ENCODE measurements at places on chromosomes 5 and 9.

DNA sequence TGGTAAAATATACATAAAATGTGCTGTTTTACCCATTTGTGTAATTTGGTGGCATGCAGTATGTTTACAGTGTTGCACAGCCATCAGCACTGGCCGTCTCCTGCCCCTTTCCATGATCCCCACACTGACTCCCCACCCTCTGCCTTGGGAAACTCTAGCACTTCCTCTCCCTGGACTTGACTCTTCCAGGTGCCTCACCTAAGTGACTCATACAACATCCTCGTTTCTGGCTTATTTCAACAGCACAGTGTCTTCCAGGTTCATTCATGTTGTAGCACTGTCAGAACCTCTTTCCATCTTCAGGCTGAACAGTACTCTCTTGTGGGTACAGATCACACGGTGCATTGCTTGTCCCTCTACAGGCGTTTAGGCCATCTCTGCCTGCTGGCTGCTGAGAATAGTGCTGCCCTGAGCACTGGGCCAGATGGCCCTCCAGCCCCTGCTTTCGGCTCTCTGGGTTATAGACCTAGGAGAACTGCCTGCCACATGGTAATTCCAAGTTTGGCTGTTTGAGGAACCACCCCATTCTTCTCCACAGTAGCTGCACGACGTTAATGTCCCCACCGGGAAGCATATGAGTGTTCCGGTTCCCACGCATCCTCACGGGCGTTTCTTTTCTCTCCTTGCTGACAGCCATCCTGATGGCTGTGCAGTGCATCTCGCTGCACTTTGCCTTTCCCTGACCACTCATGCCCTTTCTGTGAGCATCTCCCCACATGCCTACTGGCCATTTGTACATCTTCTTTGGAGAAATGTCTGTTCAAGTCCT is 211.8 kb downstream of the FANCC start:
- DNase-seq: no peak

GRCh38 chr5:180580681-180581080 is 10.6 kb downstream of the SCGB3A1 start:
- no peak for DNase-seq

DNA sequence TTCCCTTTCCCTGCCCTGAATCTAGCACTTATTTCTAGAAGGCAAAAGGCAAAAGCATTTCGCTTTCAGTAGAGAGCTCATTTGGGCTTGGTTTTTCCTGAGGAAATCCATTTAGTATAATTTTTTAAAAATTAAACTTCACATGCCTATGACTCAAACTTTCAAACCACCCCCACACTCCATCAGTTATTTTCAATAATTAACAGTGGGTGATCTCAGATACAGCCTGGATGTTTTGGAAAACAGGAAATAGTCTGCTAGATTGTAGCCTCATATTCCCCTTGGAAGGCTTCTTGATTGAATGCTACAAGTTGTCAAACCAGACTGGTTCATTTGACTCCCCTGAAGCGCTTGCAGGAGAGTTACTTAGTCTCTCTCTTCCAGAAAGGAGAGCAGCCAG is 40.6 kb downstream of the SEMA5A start:
- DNase-seq: no peak

DNA sequence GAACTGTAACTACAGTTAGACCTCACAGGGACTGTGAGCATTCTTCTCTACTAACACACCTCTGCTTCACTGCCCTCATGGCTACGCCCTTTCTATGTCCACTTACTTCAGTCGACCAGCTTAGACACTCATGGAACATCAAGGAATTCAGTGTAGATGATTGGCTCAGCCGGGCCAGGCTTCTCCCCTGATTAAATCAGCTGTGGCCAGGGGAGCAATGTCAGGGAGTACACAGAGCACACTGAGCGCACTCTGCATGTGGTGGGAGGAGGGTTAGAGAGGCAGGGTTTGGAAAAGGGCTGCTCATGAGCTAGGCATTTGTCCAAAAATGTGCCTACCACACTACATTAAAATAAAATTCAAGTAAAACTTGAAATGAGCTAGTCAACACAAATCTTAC is 400.5 kb downstream of the ARRDC3 start:
- no peak for DNase-seq

GRCh38 chr5:1107167-1108022 is 4.5 kb downstream of the SLC12A7 start:
- DNase-seq: no peak

- DNase-seq: no peak
Observed at GRCh38 chr5:16245249-16245648, 65.7 kb upstream of the MARCHF11 start.

- no peak for DNase-seq
Observed at GRCh38 chr5:33306758-33307157, 134.0 kb upstream of the TARS1 start.

- DNase-seq: no peak
Observed at GRCh38 chr5:98936948-98937715, 8.3 kb upstream of the CHD1 start.

- DNase-seq: no peak
Observed at GRCh38 chr5:103724271-103724670, 161.7 kb upstream of the NUDT12 start.

GRCh38 chr9:90569511-90569910 is 73.1 kb downstream of the DIRAS2 start:
- DNase-seq: no peak

DNA sequence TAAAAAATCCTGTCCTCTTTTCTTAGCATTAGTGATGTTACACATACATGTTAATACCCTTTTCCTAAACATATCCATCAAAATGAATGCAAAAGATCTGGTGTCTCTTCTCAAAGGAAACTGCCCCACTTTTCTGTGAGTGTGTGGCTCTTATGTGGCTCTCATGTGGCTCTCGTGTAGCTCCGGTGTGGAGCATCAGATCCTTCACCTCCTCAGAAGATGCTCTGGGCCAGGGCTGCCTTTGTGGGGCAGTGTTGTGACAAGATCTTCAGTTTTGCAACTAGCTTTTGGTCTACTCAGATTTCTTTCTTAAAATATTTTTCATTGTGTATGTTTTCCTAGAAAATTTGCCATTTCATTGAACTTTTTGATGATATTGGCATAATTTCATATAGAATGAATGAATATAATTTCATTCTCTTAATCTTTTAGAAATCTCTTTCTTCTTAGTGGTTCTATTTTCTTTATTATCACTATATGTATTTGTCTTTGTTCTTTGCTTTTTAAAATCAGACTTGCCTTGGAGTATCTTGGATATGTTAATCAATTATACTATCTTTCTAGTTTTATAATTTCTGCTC is 19.4 kb downstream of the GARNL3 start:
- DNase-seq: no peak

DNA sequence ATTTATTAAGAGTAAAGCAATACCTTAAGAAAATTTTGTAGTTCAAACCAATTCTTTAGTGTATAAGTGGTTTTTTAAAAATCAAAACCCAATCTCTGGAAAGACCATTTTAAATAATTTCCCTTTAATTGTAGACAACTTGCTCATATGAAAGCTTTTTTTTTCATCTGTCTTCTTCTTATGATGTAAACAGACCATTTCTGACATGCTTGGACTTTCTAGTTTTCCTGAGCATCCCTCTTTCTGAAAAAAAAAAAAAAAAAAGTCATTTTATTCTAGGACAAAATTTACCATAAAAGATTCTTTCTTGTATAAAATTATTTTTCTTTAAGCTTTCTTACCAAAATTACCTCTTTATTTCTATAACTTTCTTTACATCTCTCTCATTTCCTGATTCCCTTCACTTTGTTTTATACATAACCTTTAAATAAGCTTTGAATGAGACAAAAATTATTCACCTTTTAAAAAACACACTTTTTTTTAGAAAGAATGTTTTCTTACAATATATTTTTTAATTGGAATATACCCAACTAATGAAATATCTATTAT is 67.5 kb downstream of the COL15A1 start:
- DNase-seq: no peak

GRCh38 chr5:101009758-101010519 is 106.9 kb upstream of the ST8SIA4 start:
- no peak for DNase-seq

DNA sequence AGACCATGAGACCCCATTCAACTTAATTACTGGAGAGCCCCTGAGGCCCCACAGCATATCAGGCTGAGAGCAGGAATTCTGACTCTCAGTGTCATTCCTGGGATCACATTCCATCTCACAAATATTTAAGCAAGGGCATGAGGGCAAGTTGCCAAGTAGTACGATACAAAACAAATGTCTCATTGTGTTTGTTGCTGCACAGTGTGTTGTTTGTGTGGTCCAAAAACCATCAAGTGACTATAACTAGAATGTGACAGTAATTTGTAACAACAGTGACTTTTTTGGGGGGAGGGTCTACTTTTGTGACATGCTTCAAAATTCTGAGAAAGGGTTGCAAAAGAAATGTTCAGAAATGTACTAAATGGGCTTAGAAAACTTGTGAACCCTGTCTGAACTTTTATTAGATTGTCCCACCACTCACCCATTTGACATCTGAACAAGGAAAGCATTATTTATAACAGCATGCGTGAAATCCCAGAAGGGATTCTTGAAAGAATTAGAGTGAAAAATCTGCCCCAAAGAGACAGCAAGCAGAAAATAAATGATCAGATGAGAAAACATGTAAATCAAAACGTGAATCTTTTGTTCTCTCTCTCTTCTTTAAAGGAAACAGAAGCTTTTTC is 347.0 kb downstream of the NTRK2 start:
- no peak for DNase-seq

- no peak for DNase-seq
Observed at GRCh38 chr5:105878402-105878801, 1792.3 kb downstream of the EFNA5 start.

DNA sequence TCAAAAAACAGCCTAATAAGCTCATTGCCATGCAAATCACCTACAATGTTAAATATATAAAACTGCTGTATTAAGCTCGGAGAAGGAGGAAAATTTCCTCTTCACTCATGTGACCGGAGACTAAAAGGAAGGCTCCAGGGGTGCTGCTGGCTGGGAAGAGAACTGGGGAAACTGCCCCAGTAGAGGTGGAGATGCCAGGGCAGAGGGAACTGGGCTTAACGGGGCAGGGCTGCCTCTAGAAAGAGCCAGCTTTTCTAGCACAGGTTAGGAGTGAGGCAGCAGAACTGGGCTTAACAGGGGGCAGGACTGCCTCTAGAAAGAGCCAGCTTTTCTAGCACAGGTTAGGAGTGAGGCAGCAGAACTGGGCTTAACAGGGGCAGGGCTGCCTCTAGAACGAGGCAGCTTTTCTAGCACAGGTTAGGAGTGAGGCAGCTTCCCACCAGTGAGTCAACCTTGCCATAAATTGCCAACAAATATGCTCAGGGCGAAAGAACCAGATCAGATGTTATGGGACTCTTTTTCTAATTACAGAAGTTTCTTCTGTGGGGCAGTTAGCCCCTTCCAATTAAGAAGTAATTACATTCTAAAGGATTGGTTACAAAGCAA is 115.3 kb downstream of the FANCC start:
- DNase-seq: no peak

GRCh38 chr5:158273035-158273434 is 414.1 kb upstream of the CLINT1 start:
- peak; percentile 49 for DNase-seq

DNA sequence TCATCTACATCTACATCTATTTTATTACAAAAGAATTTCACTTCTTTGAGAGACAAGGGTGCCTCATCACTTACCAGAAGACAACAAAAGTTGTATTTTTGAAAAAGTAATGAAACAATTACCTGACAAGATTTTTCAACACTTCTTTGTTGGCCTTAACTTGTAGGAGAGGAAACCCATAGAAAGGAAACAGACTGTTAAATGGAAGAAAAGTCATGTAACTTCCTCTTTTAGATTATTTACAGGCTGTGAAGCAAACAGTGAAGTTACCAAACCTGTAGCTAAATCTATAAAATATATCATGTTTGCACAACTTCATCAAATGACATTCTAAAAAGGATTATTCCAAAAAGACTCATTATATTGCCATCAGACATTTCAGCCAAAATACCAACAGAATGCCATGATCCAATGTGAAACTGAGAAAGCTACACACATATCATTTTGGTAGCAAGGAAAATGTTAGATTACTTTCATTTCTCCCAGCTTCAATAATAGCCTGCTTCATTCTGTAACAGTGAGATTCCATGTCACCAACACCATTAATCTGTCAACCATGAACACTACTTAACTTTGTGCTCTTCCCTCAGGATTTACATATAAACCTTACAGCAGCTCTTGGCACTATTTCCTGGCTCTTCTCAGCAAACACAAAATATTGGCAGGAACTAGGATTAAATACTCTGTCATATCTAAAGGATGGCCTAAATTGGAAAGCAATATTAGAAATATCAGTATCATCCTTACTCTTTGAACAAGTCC is 122.5 kb downstream of the MCTP1 start:
- DNase-seq: no peak
